Aorta (tissue), 5 donors: ENCODE measurements at places on chromosomes 13 and 19. TPM values are rescaled to one million over a fixed set of nuclear protein-coding genes. Genes with fewer than 3 reads are reported as not detected.
A peak's percentile ranks its signal among the peaks of the same experiment; 100 is the strongest.

DNA sequence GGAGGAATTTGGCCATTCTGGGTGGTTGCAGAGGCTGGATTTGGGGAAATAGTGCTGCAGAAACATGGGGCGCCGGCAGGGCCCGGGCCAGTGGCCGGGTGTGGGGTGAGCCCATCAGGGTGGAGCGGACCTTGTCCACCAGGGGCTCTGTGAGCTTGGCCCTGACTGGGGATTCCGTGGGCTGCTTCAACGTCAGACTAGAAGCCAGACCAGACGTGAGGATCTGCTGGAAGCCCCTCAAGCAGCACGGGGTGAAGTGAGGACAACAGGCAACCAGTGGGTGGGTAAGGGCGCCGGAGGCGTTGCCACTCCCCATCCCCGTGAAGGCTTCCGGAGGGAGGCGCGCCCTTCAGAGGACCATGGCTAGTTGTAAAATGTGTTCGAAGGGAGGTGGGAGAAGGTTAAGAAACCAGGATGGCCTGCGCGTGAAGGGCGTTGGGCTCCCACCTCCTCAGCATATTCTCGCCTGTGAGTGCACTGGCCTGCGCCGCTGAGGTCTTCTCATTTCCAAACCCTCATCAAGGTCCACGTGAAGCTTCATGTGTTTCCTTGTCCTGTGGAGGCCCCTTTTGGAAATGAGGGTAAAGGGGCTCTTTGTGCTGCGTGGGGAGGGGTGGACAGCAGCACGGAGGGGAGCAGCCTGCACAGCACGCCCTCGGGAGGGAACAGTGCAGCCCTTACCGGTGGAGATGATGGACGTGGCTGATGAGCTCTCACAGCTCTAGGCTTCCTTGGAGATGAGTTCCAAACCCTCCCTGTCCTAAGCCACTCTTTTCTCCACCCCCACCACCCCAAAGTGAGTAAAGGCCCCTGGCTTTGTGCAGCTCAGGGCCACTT is 8.3 kb downstream of the TEX29 start:
- DNase-seq: no peak

ZNF536 gene
- total RNA-seq: 0.62 TPM

DNA sequence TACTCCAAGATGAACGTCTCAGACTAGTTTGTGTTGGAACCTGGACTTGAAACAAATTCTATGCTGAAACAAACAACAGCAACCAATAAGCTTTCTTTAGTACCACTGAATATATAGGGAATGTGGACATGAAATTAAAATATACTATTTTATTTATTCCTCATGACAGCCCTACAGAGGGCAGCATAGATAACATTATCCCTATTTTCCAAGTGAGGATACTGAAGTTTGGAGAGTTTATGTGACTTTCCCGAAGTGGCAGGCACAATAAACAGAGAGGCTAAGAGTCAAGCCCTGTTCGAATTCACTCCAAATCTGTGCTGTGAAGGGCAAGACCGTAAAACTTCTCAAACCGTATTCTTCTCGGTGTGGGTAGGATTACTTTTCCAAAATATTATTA is 509.9 kb upstream of the GPC6 start:
- no peak for DNase-seq

CALR3 gene
- not detected for total RNA-seq

- DNase-seq: no peak
Measured at GRCh38 chr13:43744261-43745031, 42.3 kb downstream of the ENOX1 start.

ATP4A gene
- total RNA-seq: not detected

TMEM59L gene
- total RNA-seq: 8.9 TPM

DNA sequence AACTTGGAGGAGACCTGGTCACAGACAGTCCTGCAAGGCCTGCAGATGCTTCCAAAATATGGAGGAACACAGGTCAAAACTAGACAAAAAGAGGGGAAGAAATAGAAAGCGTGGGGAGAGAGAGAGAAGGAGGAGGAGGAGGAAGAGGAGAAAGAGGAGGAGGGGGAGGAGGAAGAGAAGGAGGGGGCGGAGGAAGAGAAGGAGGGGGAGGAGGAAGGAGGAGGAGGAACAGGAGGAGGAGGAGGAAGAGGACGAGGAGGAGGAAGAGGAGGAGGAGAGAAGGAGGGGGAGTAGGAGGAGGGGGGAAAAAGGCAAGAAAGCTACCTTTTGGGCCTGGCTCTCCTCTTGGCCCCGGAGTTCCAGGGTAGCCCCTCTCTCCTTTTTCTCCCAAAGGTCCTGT is 105.8 kb downstream of the COL4A1 start:
- DNase-seq: no peak

DNA sequence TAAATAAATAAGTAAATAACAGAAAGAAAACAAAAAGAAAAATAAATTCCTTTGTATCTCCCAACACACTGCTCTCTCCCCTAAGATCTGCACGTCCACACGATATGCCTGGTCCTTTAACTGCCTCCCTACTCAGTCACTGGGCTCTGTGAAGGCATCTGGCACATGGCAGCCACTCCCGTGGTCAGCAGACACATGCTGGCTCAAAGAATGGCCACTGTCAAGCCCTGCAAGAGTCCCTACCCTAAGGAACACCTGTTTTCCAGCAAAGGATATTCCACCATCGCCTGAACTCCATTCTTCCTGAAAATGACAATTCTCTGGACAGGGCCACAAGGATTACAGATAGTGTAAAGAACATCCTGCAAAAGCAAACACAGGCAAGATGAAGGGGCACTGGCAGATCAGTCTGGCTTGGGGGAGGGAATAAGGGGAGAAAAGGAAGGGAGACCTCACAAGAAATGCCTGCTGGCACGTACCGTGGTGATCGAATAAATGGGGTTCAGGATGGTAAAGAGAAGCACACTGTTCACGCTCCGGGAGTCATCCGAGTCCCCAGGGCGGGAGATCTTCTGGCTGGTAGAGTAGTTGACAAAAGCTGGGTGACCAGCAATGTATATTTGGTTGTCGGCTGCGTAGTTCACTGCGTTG is 4.3 kb downstream of the HNRNPL start:
- peak; percentile 14 for DNase-seq

- DNase-seq: no peak
Measured at GRCh38 chr19:6095760-6096159, 14.5 kb downstream of the RFX2 start.

GRCh38 chr19:40804783-40805242 is 5.8 kb downstream of the EGLN2 start:
- no peak for DNase-seq

FCHO1 gene
- total RNA-seq: 6.9 TPM

- DNase-seq: no peak
Measured at GRCh38 chr13:74206061-74206561, 71.9 kb upstream of the KLF12 start.

DNA sequence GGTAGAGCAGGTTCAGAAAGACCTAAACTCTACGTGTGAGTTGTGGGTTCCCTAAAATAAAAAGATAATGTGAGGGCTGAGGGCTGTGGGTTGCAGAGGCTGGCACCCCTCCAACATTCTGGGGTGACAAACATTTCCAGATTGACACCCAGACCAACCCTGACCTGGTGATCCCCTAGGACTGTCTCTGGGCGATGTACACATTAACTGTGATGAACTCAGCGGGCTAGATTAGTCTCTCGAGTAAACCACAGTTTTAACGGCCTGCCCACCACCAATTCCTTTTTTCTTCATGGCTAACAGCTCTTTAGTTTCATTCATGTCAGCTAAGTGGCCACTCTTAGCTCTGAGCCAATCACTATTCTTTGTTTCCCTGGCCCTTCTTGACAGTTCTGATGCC is 24.8 kb downstream of the SIAH3 start:
- DNase-seq: no peak

TYROBP gene
- 117 TPM for total RNA-seq

GRCh38 chr19:1512671-1513498 is at the start of gene ADAMTSL5:
Gene ADAMTSL5, minus strand, starts transcription at chr19:1513019. Its CDS starts 2,076 bp downstream, at chr19:1510943.
- no peak for DNase-seq

- no peak for DNase-seq
Measured at GRCh38 chr13:109770436-109770835, 15.9 kb downstream of the IRS2 start.

TEX29 gene
- total RNA-seq: 0.96 TPM

ZNF723 gene
- not detected for total RNA-seq

- no peak for DNase-seq
Measured at GRCh38 chr13:93714171-93714570, 487.6 kb downstream of the GPC6 start.

DNA sequence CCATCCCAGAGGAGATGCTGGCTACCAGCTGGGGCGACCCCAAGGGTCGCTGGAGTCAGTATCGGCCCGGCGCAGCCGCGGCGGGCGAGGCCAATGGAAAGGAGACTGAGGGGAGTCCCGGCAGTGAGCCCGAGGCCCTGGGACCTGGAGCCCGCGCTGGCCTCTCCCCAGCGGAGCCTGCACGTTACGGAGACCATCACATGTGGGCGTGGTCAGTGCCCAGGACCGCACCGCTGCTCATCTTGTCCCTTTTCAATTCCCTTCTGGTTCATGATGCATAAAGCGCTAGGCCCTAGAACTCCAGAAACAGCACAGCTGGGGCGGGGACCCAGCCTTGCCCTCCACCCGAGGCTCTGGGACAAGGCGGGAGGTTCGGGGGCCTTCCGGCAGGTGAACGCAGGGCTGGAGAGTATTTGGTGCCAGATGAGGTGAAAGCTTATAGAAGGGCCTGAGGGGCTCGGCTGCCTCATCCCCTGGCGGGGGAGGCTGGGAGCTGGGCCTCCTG is 8.0 kb downstream of the C19orf25 start:
- DNase-seq: no peak

GRCh38 chr19:18119717-18120105 is 22.1 kb downstream of the MAST3 start:
- no peak for DNase-seq

SUGP2 gene
- total RNA-seq: 61.0 TPM

- no peak for DNase-seq
Measured at GRCh38 chr19:51318687-51319648, 7.5 kb downstream of the IGLON5 start.

CD22 gene
- total RNA-seq: 3.1 TPM

DNA sequence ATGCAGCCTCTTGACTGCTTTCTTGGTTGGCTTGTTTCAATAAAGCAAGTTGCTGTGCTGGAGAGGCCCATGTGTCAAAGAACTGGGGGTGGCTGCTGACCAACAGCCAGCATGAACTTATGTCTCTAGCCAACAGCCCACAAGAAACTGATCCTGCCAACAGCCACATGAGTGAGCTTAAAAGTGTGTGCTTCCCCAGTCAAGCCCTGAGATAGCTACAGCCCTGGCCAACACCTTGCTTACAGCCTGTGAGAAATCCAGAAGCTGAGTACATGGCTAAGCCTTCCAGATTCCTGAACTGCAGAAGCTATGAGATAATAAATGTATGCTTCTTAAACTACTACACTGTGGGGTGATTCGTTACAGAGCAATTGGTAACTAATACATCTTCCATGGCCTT is 38.9 kb upstream of the IPO5 start:
- no peak for DNase-seq

KIR3DL1 gene
- not detected for total RNA-seq

- no peak for DNase-seq
Measured at GRCh38 chr19:2308114-2308556, at the start of gene LINGO3. Gene LINGO3, minus strand, starts transcription at chr19:2308154. Its CDS starts 16,378 bp downstream, at chr19:2291776.

DNA sequence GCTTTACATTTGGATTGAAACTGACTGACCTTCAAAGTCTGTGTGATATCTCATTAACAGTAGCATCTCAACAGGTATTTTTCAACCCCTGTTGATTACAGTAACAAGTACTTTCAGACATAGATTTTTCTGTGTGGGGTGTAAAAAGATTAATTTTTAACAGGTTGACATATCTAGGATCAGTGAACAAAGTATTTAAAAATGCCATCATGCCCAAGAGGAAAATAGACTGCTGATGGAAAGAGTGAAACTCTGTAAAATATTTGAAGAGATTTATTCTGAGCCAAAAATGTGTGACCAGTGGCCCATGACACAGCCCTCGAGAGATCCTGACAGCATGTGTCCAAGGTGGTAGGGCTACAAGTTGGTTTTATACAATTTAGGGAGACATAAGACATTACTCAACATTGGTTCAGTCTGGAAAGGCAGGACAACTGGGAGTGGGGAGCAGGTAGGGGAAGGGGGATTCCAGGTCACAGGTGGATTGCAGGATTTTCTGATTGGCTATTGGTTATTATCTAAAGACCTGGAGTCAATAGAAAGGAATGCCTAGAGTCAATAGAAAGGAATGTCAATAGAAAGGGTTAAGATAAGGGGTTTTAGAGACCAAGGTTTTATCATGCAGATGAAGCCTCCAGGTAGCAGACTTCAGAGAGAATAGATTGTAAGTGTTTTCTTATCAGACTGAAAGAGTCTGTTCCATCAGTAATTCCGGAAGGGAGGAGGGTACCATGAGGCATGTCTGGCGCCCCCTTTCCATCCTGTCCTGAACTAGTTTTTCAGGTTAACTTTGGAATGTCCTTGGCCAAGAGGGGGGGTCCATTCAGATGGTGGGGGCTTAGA is 29.1 kb downstream of the TNFRSF19 start:
- no peak for DNase-seq

DNA sequence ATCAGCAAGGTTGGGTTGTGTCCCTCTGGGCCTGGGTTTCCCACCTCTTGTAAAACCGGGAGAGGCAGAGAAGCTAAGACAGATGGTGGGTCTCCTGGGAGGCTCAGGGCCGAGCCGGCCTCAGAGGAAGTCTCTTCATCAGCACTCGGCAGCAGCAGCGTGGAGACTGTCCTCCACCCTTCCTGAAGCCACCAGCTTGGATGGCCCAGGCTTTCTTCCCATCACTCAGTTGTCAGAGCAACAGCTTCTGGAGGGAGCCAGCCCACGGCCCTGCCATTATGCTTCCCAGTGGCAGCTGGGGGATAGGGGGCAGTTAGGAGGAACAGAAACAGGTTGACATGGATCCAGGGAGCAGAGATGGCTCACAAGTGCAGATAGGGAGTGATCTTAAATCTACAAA is 191.0 kb downstream of the KATNAL1 start:
- DNase-seq: no peak

DNA sequence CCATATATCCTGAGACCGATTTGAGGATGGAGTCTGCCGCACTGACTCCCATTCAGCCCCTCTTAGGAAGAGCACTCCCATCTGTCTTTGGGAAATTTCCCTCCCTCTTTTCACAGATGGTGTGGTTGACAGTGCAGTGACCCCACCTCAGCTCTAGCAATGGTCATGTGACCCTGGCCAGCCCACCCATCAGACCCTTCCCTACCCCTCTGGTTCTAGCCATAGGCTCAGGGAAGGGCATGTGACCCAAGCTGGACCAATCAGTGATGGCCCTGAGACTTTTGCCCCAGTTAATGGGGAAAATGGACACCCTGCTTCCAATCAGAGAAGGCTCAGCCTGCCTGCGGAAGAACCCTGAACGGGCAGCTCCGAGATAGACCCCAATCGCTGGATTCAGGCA is 26.3 kb downstream of the IL12RB1 start:
- DNase-seq: no peak
